ENCODE measurements at places on chromosomes 2 and 18.

DNA sequence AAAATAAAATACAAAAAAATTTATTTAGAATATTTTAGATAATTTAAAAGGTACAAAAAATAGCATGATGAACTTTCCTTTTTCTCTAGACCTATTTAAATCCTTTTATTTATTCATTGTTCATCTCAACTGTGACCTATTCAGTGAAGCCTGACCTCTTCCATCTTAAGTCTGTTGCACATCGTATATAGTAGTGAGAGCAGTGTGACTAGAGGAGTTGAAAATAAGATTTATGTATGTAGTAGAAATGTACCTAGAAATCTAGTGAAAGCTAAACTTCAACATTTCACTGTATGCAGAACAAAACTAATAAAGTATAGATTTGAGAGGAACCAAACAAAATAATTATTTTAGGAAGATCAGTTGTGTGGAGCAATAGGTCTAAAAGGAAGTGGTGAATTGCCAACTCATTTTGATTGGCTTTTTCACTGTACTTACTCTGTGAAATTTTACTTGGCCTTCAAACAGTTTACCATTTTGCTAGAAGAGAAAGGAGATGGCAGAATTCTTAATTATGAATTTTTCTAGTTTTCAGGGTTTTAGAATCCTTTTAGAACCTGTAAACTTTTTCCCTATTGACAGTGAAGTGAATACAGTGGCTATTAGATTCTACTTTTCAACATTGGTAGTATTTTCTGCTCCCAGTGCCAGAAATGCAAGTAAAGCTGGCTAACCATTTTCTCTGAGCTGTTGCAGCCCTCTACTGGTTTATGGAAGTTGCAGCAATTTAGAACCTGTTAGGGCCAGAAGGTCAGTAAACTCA lies 11.0 kb downstream of the ANKRD12 start:
- peak; percentile 80 for DNase-seq

GRCh38 chr2:113823716-113824595 lies 65.9 kb upstream of the ACTR3 start:
- no peak for DNase-seq

- no peak for DNase-seq
Measured at GRCh38 chr18:77772177-77772576, 522.5 kb downstream of the GALR1 start.

DNA sequence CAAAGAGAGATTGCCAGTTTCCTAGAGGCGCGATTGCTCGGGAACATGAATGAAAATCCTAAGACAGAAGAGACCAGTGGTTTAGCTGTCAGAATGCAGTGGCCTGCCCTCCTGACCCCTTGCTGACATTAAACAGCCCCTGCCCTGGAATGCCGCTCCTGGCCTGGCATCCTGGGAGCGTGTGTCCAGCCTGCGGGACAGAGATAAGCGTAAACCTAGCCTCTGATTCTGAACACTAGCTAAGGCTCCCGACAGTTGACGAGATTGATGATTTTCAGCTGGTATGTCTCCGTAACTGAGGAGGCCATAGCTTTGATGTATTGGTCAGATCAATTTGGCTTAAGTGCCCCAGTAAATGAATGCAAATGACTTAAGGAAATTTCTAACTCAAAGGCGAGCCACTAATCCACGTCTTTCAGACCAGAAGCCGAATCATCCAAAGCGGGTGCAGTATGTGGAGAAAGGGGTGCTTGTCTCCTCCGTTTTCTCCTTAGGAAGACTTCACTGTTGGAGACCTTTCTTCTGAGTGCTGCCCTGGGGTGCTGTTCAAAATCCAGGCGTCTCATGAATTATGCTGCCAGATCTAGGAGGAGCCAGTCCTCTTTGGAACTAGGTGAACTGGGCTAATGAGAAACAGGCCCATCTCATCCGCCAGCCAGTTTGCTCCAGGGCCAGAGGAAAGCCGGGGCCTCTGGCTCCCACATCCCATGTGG lies 142.5 kb upstream of the L3MBTL4 start:
- DNase-seq: no peak

- no peak for DNase-seq
Measured at GRCh38 chr2:173940208-173941020, 24.8 kb downstream of the SP3 start.

DNA sequence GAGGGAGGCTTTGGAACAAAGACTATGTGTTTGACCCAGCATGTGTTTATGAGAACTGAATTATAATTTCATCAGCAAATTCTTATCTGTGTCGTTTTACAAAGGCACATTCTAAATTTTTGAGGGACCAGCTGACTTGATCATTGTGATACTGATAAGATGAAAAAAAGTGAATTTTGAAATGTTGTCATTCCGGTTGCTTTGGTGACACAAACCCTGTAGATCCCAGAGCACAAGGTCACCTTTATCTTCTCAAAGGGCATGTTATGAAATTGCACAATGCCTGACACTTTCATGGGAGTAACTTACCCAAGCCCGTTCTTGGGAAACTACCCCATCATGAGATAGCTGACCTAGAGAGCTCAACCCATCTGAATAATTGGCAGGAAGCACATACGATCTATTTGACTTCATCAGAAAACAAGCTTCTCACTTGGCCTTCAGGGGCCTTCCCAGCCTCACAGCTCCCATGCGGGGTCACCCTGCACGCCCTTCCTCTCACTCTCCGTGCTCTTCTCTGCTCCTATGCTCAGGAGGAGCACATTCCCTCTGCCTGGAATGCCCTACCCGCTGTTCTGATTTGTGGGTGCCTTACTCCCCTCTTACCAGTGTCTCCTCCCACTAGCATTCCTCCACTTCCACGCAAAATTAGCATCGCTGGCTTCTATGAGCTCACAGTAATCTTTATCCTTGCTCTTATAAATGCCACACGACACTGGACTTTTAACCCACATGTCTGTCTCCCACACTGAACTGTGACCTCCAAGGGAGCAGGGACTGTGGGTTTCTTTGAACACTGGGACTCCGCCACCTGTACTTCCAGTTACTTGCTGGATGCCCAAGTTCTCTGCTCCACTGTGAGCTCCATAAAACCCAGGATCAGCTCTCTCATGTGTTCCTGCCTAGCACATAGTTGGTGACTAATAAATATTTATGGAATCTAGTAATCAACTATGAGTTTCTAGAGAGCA lies 555.8 kb upstream of the ID2 start:
- no peak for DNase-seq

DNA sequence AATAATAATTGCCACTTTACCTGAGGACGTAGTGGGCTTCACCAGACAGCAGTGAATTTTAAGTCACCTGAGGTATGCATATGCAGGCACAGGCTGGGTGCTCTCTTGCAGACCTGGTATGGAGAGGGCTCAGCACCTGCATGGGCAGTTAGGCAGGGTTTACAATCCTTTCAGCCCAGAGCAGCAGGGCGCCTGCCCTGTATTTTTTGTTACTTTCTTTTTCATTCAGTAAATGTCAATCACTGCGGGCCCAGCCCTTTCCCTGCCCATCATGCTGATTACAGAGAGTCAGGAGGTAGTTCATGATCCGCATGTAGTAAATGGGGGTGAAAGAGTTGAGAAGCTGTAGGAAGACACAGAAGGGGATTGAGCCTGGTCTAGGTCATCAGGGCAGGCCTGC lies 147.0 kb upstream of the ALPP start:
- no peak for DNase-seq

- DNase-seq: no peak
Measured at GRCh38 chr18:48866028-48866733, 84.6 kb downstream of the SMAD7 start.

GRCh38 chr2:69013840-69014821 lies 1.2 kb downstream of the ANTXR1 start:
- no peak for DNase-seq

GRCh38 chr2:148546270-148546669 lies 98.3 kb upstream of the EPC2 start:
- no peak for DNase-seq

DNA sequence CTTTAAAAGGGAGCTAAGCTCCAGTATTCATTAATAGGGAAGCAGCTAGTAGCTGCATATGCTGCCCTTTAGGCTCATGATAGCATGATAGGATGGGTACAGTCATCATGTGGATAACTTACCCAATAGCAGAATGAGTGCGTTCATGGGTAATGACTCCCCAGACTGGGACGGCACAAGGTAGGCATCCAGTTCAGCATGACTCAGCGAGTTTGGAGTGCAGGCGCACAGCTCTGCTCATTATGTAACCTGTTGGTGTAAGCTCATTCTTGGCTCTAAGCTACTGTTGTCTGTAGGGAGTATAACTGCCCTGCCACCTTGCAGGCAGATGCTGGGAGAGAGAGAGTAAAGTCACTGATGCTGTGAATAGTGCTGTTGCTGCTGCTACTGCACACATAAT lies 209.2 kb upstream of the SYT4 start:
- DNase-seq: peak; percentile 8

DNA sequence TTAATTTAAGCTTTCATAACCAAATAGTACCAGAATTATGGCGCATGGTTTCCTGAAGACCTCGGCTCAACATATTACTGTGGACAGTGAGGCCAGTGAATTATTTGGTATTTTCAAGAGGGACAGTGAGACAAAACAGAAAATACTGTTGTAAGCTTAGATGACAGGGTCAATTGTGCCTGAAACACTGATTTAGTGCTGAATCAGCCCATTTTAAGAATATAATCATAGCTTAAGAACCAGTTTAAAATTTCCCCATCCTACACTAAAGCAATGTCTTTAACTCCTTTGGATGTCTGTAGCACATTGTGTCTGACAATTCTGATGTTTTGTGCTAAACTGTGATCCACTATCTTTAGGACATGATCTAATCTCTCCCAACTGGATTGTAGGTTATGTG lies 4.6 kb downstream of the ITGA6 start:
- DNase-seq: no peak

DNA sequence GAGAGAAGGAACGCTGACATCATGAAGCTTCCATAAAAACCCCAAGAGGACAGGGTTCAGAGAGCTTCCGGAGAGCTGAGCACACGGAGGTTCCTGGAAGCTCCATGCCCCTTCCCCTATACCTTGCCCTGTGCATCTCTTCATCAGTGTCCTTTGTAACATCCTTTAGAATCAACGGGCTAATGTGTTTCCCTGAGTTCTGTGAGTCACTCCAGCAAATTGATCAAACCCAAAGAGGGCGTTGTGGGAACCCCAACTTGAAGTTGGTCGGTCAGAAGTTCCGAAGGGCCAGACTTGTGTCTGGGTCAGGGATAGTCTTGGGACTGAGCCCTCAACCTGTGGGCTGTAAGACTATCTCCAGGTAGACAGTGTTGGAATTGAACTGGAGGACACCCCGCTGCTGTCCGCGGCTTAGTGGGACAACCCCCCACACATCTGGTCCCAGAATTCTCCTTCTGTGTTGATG lies 25.9 kb upstream of the GPR55 start:
- DNase-seq: no peak

DNA sequence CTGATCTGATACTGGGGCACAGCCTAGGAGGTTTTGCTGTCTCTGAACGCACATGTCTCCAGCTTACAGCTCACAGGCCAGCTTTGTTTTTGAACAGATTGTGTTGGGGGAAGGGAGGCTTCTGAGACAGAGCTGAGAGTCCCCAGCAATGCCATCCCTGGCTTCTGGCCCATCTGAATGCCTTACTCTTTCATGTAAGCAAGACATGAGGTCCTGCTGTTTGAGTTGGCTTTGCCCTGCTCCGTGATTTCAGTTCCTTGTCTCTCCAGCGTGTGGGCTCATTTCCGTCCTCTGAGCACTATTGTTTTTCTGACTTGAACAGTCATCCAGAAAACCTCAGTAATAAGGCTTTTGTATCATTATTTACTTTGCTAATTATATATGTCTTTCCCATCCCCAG lies 194.9 kb upstream of the TNP1 start:
- no peak for DNase-seq

- DNase-seq: no peak
Measured at GRCh38 chr18:77116201-77117080, 16.1 kb downstream of the MBP start.
